NCI-H1436 treated with DMSO at 0.1 percent for 48 hours (cell line): ENCODE measurements at places on chromosomes 7 and 10.

DNA sequence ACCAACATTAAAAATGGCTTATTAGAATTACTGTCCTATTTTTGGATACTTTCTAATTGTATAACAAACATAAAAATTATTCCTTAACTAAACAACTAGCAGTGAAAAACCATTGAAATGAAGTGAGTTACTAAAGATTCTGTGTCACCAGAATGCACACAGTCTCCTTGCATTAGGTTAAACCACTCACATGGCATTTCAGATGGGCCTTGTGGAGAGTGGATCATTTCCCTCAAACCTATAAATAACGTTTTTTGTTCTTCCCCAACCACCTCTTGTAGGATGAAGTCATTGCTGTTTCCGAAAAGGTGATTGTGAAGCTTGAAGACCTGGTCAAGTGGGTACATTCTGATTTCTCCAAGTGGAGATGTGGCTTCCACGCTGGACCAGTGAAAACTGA lies 38.4 kb downstream of the ARID5B start:
- DNase-seq: no peak

DNA sequence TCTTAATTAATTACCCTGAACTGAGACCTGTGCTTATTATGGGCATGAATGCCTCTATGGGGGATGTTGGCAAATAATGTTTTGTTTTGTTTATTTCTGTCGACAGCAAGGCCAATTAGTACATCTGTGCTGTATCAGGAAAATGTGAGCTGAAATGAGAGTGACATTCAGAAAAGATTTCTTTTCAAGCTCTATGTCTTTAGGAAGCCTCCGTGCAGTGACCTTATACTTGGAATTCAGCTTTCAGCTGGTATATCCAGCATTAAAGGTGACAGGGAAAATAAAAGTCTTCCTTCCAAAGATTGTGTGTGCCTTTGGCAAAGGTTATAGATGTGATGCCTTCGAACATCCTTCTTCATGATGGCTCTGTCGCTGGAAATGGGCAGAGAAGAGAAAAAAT lies 1061.1 kb downstream of the SORCS3 start:
- DNase-seq: no peak

DNA sequence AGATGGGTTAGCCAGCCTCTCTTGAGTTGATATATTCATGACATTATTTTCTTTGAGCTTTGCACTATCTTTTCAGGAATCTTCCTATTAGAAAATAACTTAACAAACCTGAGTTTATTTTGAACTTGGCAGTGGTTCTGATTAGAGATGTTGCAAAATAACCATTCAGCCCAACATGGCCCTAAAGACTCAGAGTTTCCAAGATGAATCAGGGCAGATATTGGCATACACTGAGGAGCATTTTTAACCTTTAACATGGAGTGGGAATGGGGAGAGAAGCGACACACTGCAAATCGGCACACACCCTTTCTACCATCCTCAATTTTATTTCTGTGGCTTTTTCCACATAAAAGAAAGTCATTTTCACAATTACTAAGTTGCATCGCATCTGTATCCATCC lies 190.8 kb downstream of the TRIL start:
- DNase-seq: no peak

- DNase-seq: no peak
Measured at GRCh38 chr7:39402034-39402433, 164.2 kb upstream of the YAE1 start.

GRCh38 chr7:45132708-45133320 lies 21.3 kb upstream of the TBRG4 start:
- no peak for DNase-seq

- no peak for DNase-seq
Measured at GRCh38 chr7:133294234-133294633, 41.4 kb downstream of the EXOC4 start.

GRCh38 chr7:33716581-33717477 lies 188.5 kb upstream of the BMPER start:
- no peak for DNase-seq

- DNase-seq: no peak
Measured at GRCh38 chr10:129653861-129654260, 186.8 kb downstream of the MGMT start.

GRCh38 chr10:119177708-119178371 lies 772 bp downstream of the PRDX3 start:
- no peak for DNase-seq

GRCh38 chr7:2214636-2215035 lies 18.1 kb downstream of the MAD1L1 start:
- DNase-seq: no peak

GRCh38 chr10:90865401-90865800 lies 6.4 kb upstream of the RPP30 start:
- DNase-seq: no peak

GRCh38 chr7:134443396-134444070 lies 15.4 kb downstream of the AKR1B1 start:
- DNase-seq: no peak

GRCh38 chr7:96899108-96899507 lies 106.2 kb upstream of the DLX6 start:
- DNase-seq: no peak

- DNase-seq: no peak
Measured at GRCh38 chr7:21753071-21753470, 192.6 kb downstream of the CDCA7L start.
